ENCODE measurements at places on chromosomes 3 and 15.
A peak's percentile ranks its signal among the peaks of the same experiment; 100 is the strongest.

DNA sequence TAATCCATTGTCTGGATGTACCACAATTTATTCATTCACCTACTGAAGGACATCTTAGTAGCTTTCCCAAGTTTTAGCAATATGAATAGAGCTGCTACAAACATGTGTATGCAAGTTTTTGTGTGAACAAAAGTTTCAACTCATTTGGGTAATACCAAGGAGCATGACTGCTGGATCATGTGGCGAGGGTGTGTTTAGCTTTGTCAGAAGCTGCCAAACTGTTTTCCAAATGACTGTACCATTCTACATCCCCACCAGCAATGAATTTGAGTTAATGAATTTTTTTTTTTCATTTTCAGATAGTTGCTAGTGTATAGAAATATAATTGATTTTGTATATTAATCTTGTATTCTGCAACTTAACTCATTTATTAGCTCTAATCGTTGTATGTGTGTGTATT is 20.0 kb upstream of the ELP6 start:
- no peak for DNase-seq

DNA sequence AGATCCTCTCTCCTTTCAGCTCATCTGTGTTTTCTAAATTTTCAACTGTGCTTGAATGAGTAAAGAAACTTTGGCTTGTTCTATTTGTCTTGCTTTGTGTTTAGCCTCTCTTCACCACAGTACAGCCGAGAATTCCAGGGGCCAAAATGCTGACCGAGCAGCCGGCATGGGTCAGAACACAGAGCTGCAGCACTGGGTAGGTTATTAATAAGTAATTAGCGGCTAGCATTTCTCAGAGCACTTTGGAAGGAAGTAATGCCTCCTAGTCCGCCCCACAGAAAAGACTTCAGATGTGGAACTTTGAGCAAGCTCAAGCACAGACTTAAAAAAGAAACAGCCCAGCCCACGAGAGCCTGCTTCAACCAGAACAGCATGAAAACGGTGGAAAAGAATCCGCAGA is 343.9 kb downstream of the ARRDC4 start:
- DNase-seq = no peak

GRCh38 chr3:22117751-22118346 is 366.8 kb upstream of the ZNF385D start:
- DNase-seq = no peak

DNA sequence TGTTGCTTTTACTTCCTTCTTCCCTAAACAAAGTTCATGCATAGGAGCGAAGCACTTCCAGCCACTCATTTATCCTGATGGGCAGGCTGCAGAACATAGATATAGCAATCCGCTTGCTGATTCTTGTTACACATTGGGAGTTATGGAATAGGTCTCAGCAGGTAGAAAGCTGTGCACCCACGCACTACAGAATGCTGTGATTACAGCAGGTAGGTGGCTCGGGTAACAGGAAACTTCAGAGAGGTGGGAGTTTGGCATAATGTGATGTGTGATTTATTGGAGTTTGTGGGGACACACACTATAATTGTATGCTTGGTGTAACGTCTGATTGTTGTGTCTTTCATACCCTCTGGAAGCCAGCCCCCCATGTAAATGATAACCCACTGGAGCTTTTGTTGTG is 99.2 kb upstream of the MEIS2 start:
- no peak for DNase-seq

GRCh38 chr3:181316482-181316881 is 326.9 kb upstream of the DNAJC19 start:
- no peak for DNase-seq

DNA sequence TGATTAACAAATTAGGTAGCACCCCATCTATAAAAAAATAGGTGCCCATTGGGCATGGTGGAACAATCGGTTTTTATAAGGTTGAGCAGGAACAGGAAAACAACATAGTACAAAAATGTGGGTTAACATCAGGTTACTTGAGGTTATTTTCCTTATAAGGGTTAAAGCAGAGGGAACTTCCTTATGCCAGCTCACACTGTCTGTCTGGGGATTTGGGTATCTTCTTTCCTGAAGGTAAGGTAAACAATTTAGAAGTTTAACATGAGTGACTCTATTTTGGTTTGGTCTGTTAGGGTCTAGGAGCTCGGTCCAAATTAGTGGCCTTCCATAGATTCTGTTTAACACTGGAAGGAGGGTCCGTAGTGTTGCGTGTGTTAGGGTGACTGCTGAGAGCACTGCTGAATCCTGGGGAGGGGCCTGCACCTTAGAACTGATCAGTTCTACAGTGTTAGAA is 14.7 kb downstream of the CHD2 start:
- DNase-seq = no peak

DNA sequence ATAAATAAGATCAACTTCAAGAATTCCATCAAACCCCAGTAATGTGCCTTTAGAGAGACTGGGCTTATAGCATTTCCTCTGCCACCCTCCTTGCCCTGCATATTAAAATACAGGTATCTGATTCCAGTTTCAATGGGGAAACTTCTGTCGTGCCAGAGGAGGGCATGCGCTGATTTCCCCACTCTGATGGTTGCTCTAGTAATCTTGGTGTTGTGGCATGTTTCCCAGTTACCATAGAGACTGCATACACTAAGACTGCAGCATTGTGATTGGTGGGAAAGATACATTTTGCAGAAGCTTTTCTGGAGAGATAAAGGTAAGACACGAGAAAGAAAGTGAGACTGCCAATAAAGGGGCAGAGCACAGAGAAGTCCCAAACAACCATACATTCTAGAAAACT is 225.6 kb downstream of the TIGIT start:
- peak; percentile 33 for DNase-seq

DNA sequence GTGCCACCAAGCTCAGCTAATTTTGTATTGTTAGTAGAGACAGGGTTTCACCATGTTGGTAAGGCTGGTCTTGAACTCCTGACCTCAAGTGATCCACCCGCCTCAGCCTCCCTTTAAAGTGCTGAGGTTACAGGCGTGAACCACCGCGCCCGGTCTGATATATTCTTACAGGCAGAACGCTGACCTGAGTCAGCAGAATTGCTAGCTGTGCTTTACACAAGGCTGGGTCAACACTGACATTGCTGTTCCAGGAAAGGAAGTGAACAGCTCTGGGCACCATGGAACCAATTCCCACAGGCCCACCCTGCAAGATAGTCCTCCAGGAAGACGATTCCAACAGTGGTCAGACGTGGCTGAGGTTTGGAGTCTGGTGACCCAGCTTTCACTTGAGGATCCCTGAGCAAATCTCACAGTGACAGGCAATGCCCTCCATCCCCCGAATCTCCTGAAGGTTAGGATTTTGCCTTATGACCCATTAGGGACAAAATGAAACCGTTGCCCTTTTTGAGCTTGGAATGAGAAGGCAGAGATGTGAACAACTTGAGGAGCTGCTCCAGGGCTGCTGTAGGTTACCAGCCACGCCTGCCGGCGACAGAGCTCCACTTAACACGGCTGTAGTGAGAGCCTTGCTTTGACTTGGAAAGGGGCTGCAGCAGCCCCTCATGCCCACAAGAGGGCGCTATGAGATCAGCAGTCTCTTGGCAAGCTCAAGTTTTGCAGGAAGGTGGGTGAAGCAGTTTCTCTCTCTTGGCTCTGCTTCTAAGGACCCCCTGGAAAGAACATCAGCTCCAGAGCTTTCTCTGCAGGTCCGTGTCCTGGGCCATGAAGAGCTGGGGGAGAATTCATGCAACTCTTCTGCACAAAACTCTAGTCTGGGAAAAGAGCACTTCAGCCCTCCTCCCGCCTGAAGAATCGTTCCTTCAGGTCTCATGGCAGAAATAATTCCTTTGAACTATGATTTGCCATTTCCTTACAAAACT is 74.1 kb downstream of the SENP2 start:
- peak; percentile 53 for DNase-seq

- DNase-seq = no peak
Measured at GRCh38 chr3:158640646-158641045, 3.7 kb upstream of the GFM1 start.

GRCh38 chr3:111858642-111859041 is 423 bp upstream of the PHLDB2 start:
- DNase-seq = no peak

- DNase-seq = no peak
Measured at GRCh38 chr3:177783338-177783737, 586.1 kb upstream of the TBL1XR1 start.

DNA sequence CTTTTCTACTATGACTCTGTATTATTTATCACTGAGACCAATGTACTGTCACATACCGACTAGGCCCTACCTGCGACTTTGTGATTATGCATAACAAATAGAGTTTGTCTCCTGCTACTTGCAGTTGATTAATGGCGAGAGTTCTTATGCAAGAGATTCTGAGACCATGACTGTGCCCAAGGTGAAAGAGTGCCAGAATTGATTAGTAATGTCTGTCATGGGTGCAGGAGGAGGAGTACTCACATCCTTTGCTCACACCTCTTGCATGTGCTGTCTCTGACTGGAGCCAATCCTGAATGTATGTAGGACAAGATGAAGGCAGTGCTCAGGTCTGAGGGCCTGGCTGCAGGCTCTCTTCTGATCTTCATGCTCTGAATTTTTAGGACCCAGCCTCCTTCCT is 260.7 kb downstream of the THSD4 start:
- no peak for DNase-seq

- DNase-seq = no peak
Measured at GRCh38 chr3:197706658-197707057, 30.0 kb downstream of the RUBCN start.

Data from right kidney (tissue), 9 donors.